WERI-Rb-1 (cell line): ENCODE measurements at places on chromosomes 3 and 15.

DNA sequence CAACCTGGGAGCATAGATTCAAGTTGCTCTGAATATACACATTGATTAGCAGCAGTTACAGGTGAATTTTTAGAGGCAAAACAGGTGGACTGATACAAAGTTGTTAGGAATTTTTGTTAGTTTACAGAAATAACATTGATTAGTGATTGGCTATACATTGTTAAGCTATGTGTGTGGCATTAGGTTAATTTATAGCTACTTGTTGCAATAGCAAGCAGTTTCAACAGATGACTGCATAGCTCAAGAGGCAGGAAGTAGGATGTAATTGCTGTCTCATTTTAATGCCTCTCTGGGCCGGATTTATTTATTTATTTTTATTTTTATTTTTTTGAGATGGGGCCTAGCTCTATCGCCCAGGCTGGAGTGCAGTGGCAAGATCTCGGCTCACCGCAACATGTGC, 99.7 kb downstream of the TCF12 start:
- DNase-seq = no peak

DNA sequence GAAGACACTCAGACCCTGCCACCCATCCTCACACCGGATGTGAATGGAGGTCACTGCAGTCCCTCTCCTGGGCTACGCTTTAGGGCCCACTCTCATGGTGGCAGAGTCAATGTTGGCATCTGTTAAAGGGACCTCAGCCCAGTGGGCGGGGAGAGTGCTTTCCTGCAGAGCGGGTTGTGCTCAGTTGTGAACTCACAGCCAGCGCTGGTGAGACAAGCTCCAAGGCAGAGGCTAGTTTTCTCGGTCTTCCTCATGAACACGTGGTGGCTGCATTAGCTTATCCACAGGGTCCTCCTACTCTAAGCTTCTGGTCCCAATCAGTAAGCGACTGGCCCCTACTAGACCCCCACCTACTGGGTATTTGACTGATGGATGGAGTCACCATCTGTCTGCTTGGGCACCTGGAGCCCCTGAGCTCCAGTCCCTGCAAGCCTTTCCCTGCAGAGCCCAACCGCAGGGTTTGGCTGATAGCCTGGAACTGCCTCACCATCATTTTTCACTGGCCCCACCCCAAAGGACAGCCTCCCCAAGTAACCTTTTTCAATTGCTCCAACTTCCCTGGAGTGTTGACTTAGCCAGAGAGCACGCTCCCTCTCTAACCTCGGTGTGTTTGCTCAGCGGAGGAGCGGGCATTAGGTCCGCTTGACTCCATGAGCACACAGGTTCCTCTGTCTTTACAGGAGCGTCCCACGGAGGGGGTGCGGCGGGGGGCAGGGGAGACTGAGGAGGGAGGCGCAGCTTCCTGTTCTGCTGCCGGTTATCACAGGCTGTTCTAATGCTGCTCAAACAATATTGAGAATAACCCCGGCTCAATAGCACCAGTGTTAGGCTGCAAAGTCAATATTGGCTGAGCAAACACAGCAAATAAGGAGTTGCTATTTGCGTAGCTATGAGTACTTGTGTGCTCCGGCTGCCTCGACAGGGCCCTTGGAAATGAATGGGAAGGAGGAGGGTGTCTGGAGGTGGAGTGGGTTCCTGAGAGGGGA, 141.7 kb downstream of the RPLP1 start:
- peak; percentile 22 for DNase-seq

- no peak for DNase-seq
Observed at GRCh38 chr3:16883723-16884083, 1.1 kb upstream of the PLCL2 start.

GRCh38 chr3:47024932-47025331, 45.5 kb downstream of the NBEAL2 start:
- no peak for DNase-seq

GRCh38 chr15:98437752-98438151, 210.6 kb upstream of the IGF1R start:
- no peak for DNase-seq

DNA sequence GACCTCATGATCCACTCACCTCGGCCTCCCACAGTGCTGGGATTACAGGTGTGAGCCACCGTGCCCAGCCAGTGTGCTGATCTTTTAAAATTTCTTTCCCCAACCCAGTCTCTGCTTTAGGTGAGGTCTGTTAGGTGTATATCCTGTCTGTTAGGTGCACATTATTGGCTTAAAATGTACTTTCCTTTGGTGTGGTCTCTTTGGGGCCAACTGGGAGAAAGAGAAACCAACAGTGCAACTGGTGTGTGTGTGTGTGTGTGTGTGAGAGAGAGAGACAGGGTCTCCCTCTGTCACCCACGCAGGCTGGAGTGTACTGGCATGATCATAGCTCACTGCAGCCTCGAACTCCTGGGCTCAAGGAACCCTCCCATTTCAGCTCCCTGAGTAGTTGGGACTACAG, 50.3 kb upstream of the GNB5 start:
- DNase-seq = no peak

GRCh38 chr3:122691195-122691594, 10.6 kb downstream of the PARP14 start:
- no peak for DNase-seq

DNA sequence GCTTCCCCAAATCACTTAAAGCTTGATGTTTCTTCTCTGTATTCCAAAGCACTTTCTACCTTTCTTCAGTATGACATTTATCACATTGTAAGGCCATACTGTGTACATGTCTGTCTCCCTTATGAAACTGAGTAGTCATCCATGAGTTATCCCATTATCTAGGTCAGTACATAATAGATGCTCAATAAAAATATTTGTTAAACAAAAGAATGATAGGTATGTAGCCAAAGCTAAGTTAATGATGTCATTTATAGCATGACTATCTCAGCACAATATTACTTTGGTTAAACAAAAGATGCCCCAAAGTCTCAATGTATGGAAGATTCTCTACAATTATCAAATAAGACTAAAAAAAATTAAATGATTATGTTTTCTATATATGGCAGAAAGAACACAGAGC, 3.1 kb upstream of the TMCO5A start:
- no peak for DNase-seq

DNA sequence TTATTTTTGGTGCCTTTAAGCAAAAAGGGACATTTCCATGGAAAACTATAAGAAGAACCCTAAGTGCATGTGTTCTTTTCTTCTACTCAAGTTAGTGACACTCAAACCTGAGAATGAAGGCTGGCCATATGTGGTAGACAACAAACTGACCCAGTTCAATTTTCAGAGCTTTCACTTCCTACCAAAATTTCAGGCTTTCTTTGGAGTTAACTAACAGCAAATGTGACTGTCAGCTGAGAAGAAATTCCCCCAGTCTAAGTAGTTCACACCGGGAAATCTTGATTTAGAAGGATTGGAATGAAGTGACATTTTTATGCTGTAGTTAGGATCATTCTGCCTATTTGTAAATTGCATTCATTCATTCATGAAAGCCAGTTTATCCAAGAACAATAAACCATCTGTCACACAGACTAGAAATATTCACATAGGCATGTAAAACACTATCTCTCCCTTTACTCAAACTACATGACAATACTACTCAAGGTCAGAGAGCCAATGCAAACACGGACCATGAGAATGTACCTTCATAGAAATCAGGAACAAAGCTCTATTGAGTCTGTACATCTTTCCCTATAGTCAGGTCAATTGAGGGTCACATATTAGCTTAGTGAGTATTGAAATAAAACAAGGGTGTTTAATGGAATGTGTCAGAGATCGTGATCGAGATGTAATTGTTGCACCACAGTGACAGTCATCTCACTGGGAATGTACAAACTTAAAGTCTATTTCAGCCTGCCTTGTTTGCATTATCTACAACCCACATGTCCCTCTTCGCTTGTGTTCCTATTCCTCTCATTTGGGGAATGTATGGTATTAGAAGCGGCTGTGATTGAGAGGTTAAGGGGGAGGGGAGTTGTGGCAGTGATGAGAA, 113.8 kb upstream of the TGFBR2 start:
- no peak for DNase-seq

GRCh38 chr3:189772584-189772983, 141.4 kb downstream of the TP63 start:
- peak; percentile 59 for DNase-seq

DNA sequence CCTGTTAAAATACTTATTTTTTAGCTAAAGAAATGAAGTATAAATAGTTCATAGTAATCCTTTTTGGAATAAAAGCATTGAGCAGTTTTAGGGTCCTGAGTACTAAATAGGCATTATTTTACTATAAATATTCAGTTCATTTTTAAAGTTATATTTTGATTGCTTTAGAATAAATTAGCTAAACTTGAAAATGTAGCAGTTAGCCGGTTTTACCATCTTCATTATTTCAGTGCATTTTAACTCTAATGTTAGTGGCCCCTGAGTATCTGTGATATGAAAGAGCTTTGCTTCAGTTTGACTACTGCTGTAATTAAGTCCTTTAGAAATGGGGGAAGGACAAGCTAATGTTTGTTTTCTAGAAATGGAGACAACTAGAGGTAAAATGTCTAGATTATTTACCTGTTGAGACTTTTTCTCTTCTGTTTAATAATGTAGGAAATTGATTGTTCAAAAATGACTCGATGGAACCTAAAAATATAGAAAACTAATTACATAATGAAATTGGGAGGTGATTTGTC, 3.6 kb downstream of the SMC4 start:
- DNase-seq = no peak

GRCh38 chr3:73549051-73549600, 75.6 kb downstream of the PDZRN3 start:
- DNase-seq = no peak

- no peak for DNase-seq
Observed at GRCh38 chr3:139463466-139463865, 12.8 kb downstream of the RBP2 start.

DNA sequence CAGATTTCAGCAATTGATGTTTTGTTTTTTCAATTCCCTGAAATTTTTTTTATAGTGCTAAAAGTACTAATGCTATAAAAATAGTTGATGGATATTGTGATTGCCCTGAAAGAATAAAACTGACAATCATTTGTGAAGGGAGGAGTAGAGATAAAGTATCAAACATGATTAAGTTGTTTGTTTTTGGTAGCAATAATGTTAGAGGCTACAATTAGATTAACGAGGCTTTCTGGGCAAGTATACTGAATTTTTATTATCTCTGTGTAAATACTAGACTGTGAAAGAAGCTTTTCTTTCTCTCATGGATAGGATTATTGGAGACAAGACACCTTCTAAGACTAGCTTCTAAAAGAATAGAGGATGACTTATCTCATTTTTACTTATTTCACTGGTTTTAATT, 15.6 kb downstream of the NR1D2 start:
- DNase-seq = no peak

GRCh38 chr3:39255503-39256325, 24.1 kb downstream of the CX3CR1 start:
- no peak for DNase-seq

GRCh38 chr15:75736256-75736655, 23.6 kb upstream of the CSPG4 start:
- no peak for DNase-seq

GRCh38 chr3:104474011-104474410, 892.7 kb upstream of the ALCAM start:
- DNase-seq = no peak

- DNase-seq = no peak
Observed at GRCh38 chr3:129463716-129464115, 23.7 kb downstream of the IFT122 start.

DNA sequence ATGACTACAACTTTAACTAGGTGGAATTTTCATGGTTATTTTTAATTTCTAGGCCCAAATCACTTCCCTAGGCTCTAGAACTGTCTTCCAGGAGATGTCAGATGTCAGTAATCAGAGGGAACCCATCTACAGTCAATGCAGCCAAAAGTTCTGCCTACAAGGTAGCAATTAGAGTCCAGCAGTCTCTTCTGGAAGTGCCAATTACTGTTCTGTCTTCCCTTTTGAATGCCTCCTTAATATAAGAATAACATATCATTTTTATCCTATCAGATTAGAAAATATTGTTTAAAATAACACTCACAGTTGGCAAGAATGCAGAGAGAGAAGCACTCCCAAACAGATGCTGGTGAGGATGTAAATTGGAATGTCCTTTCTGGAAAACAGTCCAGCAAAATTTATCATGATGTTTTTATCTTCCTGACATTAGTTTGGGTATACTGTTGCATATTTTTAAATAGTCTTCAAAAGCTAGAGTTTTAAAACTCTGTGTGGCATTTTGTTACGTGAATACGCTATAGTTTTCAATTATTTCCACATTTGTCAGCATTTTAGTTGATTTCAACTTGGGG, 543.7 kb downstream of the FHIT start:
- DNase-seq = no peak

- DNase-seq = no peak
Observed at GRCh38 chr3:152322756-152323155, 54.0 kb downstream of the MBNL1 start.

GRCh38 chr3:16252988-16253387, 11.8 kb downstream of the DPH3 start:
- no peak for DNase-seq

GRCh38 chr3:95350049-95350448, 1287.2 kb downstream of the NSUN3 start:
- no peak for DNase-seq

DNA sequence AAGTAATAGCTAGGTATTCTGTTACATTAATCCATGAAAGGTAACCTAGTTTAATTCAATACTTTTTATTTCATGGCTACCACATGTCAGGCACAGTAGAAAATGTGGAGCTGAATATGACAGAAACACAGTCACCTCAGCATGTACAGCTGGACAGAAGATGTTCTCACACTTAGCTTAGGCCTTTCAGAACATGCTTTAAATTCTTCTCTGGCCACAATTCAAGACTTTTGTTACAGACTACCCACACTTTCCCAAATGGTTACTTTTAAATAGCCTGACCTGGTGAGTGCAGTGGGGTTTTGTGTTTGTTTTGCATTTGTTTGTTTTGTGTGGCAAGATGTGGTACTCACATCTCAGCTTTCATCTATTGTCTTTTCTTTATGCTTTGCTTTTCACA, 1079.5 kb downstream of the IGSF11 start:
- DNase-seq = no peak

GRCh38 chr3:109005443-109005842, 51.8 kb upstream of the GUCA1C start:
- no peak for DNase-seq

- DNase-seq = no peak
Observed at GRCh38 chr15:73318463-73319351, 50.1 kb downstream of the HCN4 start.

DNA sequence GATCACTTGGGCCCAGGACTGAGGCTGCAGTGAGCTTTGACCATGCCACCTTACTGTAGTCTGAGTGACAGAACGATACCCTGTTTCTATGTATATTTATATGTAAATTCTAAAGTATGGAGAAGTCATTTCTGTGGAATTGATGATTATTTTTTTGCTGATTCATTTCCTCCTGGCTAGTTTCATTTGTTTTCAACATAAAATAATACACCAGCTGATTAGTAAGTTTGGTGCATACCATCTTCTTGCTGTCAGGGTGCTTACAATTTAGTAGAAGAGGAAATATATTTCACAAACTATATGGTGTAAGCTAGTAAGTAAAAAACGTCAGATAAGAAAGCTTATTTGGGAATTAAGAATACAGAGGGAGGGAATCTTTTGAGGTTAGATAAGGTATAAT, 36.0 kb downstream of the SLC25A26 start:
- DNase-seq = no peak

- DNase-seq = no peak
Observed at GRCh38 chr3:178520451-178520850, 15.8 kb upstream of the KCNMB2 start.
